ENCODE measurements at places on chromosomes 4 and X.

GRCh38 chr4:140238351-140239056, 84.5 kb upstream of the MAML3 start:
- no peak for DNase-seq

GRCh38 chrX:12946838-12947544, 27.9 kb upstream of the TMSB4X start:
- peak; percentile 52 for DNase-seq

DNA sequence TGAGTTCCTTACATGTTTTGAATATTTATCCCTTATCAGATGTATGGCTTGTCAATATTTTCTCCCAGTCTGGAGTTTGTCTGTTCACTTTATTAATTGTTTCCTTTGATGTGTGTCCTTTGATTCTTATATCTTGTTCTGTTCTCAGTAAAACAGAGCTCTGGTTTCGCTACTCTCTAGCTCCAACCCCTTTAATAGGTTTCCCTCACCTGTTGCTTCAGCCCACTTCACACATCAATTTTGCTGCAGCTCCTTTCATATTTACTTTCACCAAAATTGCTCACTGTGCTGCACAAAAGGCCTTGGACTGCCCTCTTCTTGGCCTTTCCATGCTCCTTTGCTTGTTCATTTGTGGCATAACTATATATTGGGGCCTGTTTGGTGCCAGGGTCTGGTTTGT, 85.1 kb downstream of the CFAP299 start:
- DNase-seq = no peak

DNA sequence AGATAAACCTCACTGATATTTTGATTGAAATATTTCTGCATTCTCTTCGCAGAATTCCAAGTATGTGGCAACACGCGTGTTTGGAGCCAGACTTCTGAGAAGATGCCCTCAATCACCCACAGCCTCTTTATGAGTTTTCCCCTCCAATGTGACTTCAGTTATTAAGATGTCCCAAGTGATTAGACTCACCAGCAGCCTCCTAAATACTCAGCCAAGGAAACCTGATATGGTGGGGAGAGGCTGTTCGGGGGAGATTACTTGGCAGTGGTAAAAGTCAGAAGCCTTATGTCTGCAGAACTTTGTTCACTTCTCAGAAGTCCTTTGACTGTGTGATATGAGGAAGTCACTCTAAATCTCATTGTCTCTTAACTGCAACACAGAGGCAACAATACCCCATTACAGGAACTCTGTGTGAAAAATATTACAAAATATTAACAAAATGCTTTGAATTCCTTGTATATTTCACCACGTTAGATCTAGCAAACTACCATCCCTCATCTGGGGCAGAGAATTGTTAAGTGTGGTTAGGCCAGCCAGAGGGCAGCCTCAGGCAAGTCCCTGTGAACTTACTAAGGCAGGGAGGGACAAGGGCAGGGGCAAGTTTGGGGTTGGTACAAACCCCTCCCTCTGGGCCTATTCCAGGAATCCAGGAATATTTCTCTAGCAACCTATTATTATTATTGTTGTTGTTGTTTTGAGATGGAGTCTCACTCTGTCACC, 151.4 kb upstream of the USP9X start:
- no peak for DNase-seq

DNA sequence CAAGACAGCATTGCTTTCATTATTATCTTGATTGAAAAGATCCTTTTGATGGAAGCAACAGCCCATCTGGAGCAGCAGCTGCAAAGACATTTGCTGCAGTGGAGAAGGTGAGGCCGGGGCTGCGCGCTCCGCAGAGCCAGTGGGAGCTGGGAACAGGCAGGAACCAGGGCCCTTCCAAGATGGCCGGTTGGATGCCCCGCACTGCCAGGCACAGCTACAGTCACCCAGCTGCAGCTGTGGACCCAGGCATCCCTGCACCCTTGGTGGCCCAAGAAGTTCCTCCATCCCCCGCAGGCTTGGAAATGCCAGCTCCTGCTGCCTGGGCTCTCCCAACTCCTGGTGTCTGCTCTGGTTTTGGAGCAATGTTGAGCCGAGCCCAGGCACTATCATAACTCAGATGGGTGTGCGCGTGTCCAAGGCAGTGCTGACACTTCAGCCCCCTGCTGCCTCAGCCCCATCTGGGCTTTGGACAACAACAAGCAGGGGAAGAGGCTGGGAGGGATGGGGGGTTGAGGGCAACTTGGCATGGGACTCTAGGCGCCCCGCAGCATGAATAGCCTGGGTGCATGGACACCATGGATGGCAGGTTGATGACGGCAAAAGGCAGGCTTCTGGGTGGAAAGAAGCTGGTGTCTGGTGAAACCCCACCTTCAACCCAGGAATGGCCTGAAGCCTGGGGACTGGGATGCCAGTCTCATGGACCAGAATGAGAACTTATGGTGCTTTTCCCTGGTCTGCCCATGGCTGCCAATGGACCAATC, 371.8 kb downstream of the FSTL5 start:
- no peak for DNase-seq

DNA sequence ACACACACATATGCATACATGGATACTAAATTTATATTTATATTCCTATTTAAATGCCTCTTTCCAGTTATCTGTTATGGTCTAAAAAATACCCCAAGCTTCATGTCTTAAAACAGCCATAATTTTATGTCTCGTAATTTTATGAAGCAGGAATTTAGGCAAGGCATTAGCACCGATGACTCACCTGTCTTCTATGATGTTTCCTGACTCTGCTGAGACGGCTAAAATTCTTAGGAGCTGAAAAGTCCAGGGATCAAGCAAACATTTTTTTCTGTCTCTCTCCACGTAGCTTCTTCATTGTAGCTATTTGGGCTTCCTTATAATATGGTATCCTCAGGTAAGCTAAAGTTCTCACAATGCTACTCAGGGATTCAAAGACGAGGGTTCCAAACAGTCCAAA, 930.3 kb downstream of the STIM2 start:
- no peak for DNase-seq

DNA sequence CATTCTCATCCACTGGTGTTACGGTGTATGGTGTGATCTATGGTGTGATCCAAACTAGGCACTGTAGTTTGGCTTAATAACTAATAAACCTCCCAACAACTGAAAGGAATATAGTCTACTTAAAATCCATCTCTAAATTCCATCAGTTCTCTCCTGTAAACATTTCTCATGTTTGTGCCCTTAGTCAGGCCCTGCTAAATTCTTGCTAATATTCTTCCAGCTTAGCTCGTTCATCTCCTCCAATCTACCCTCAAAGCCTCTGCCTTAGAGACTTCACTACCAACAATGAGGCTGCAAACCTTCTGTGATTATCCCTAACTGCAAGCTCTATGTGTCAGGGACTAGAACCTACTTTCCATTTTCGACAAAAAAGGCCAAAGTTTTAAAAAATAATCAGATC, 28.1 kb downstream of the ZAR1 start:
- DNase-seq = no peak

GRCh38 chrX:41258871-41259270, 75.1 kb upstream of the DDX3X start:
- no peak for DNase-seq

DNA sequence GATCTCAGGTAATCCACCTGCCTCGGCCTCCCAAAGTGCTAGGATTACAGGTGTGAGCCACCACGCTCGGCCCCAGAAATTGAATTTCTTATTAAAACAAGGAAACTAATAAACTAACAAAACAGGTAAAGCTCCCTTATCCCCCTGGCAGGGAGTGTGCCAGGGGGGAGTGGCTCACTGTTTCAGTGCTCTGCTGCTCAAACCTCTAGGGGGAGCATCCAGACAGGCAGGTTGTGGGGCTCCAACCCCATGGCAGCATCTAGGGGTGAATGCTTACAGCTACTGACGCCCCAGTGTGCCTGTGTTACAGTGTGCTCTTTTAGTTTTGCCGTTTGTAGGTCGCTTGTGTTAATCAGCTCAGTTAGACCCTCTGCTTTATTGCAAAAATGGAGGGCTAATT, 605.0 kb downstream of the GABRG1 start:
- DNase-seq = no peak

DNA sequence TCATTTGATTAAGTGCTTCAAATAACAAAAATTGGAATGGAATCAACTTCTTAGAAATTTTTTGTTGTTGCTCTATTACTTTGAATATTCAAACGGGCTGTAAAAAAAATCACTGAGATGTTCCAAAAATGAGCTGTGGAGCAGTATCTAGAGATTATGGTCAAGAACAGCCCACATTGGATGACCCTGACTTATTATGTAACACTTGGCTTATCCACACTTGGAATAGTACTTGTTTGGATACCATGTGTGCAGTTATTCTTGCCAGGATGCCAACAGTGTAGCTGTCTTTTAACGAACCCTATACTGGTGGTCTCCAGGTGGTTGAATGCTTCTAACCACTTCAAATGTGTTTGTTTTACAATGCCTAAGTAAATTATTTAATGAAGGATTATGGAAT, 64.9 kb upstream of the CAMK2D start:
- DNase-seq = no peak

- DNase-seq = no peak
These were observed 18.2 kb downstream of the TMEM255A start for GRCh38 chrX:120293015-120293414.

DNA sequence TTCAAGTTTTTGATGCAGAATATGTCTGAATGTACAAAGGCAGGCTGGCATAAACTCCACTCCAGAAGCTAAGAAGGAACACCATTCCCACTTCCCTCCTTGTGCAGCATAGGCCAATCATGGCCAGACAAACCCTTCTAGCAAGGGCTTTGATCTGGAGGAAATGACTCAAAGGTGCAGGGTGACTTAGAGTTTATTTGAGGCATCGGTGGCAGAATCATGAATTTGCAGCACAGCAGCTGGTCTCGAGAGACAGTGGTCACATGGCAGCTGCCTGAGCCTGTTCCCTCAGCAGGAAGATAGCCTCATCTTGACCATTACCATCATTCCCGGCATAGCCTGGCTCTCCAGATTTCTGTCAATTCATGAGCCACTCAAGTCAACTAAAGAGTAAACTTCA, 154.5 kb downstream of the ATP10D start:
- DNase-seq = no peak

GRCh38 chr4:40216622-40217366, 20.0 kb downstream of the RHOH start:
- DNase-seq = no peak

GRCh38 chr4:123893011-123893981, 496.7 kb downstream of the SPRY1 start:
- DNase-seq = no peak

DNA sequence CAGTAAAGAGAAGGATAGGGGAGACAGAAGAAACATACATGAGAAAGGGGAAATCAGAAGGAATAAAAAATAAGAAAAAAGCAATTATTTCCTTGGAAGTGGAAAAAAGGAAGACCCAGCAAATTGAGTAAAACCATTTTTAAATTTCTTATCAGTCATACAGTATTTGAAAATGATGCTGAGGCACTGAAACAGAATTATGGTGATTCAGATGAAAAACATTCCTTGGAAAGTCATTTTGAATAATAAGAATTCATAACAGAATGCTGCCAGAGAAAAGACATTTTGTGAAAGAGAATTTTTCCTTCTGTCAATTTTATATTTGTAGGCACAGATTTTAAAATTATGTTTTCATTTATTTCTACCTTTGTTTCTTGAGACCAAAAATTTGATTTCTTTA, 895.5 kb upstream of the EPHA5 start:
- DNase-seq = no peak

DNA sequence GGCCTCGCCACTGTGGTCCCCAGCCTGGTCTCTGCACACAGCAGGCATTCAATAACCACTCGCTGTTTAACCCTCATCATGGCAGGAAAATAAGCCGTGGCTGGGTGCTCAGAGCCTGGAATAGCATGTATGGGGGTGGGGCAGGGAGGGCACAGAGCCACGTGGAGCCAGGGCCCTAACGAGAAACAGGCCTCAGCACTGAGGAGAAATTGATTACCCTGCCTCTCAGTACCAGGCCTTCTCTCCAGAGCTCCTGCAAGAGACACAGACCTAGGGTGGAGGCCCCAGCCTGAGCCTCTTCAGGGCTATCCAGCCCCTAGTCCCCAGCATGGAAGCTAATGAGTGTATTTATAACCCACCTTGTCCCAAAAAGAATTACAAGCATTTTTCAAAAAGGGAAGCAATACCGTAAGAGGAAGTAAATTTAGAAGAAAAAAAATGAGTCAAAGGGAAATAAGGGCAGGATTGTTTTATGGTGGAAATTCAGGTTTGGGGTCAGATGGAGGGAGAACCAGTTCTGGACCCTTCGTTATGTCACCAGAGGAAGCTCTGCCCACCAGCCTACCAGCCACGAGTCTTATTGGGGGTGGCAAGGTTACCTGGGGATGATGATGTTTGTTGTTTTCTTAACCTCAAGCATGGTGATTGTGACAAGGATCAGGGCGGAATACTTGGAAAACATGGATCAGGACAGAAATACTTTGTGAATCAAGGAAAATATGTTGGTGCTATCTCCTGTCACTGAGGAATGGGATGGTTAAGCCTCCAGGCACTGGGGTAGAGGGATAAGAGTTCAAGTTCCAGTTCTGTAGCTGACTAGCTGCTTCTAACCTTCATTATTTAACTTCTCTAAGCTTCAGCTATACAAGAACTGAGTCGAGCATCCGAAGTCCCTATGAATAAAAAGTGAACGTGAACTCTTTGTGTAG, 101.9 kb upstream of the RBPJ start:
- DNase-seq = no peak

GRCh38 chr4:23750125-23750524, 139.7 kb downstream of the PPARGC1A start:
- no peak for DNase-seq

DNA sequence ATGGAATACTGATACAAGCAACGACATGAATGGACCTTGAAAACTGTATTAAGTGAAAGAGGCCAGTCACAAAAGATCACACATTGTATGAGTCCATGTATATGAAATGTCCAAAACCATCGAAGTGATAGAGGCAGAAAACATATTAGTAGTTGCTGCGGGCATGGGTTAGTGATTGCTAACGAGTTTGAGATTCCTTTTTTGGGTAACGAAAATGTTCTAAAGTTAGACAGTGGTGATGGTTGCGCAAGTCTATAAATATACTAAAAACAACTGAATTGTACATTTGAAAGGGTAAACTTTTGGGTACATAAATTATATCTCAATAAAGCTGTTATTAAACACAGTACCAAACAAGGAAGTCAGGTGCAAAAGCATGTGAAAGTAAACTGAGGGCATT, 234.5 kb downstream of the FBXW7 start:
- DNase-seq = no peak

DNA sequence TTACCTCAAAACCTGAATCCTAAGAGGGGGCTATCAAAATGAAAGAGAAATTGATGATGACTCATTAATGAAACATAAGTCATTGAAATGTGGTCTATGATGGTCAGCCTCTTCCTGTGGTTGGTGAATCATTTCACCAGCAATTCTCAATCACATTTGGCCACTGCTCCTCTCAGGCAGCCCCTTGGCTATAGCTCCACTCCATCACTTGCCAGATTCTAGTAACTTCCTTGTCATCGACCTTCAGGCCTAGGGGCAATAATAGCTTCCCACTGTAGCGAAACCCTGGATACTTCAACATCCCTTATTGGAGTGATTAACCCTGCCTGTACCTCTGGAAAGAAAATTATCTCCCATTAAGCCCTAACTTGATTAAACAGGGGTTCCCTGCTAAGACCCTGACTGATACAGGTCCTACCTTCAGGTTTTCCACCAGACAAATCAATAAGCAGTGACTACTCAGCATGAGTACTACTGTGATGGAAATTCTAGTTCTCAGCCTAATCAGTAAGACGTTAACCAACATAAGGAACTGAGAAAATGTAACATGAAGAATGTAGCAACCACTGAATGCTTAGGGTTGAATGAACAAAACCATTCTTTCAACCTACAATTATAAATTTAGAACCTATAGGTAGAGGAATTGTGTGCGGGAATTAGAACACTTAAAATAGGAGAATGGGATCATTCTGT, 30.4 kb downstream of the ADH7 start:
- no peak for DNase-seq

- DNase-seq = no peak
These were observed 15.4 kb downstream of the SETD7 start for GRCh38 chr4:139540632-139541031.
